ENCODE measurements at places on chromosomes 6 and 20.

DNA sequence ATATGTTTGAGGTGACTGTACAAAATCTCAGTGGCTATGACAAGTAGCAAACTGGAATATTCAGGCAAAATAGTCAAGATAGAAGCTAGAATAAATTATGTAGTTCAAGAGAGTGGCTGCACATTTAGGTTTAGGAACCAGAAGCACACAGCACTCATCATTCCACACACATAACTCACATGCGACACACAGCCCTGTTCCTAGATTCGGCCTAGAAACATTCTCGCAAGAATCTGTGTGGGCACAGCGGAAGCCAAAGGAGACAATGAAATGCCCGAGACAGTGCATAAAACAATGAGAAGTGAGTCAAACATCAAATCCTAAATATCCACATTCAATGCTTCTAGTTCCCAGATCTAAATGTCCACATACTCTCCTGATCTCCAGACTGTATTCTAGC is 9.5 kb upstream of the SUPT3H start:
- DNase-seq, result no peak

GRCh38 chr20:33910529-33911327 is 83.0 kb upstream of the RALY start:
- no peak for DNase-seq

- no peak for DNase-seq
Observed at GRCh38 chr20:18267815-18268214, 20.5 kb upstream of the ZNF133 start.

- DNase-seq, result no peak
Observed at GRCh38 chr6:55659304-55659703, 80.3 kb upstream of the HMGCLL1 start.

- no peak for DNase-seq
Observed at GRCh38 chr6:3415082-3415453, 41.8 kb downstream of the SLC22A23 start.

GRCh38 chr20:14790190-14790589 is 452.8 kb upstream of the FLRT3 start:
- DNase-seq, result no peak

DNA sequence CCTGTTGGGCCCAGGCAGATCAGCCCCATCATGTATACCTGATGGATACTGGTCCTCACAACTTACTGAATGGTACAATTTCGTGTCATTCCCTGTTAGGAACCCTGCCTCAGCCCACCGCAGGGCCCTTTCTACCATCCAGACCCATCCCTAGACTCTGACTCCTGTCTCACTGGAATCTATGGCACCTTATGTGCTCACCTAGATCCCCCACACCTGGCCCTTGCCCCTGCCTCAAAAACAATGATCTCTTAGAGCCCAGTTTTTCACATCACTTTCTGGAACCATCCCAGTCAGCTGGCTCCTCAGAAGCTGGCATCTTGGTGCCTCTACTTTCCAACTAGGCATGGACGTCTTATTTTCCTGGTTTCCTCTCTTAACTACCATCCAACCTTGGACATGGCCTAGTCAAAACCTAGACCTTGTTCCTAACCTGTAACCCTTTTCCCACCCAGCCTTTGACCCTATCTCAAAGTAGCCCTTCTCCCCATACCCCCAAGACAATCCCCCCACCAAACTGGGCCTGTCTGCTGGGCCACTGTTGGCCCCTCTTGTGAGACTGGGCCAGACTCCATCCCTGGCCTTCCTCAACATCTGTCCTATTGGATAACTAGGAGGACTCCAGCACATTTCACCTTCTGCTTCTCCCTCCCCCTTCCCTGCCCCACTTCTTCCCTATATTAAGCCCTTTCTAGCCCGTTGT is 981 bp downstream of the HM13 start:
- DNase-seq, result no peak

- DNase-seq, result no peak
Observed at GRCh38 chr20:45433976-45434375, 18.0 kb downstream of the PIGT start.

- no peak for DNase-seq
Observed at GRCh38 chr20:25586877-25587276, 1.5 kb upstream of the NINL start.

- DNase-seq, result no peak
Observed at GRCh38 chr6:161829291-161829729, 555.4 kb upstream of the AGPAT4 start.

- no peak for DNase-seq
Observed at GRCh38 chr20:34143951-34144350, 31.9 kb upstream of the EIF2S2 start.

DNA sequence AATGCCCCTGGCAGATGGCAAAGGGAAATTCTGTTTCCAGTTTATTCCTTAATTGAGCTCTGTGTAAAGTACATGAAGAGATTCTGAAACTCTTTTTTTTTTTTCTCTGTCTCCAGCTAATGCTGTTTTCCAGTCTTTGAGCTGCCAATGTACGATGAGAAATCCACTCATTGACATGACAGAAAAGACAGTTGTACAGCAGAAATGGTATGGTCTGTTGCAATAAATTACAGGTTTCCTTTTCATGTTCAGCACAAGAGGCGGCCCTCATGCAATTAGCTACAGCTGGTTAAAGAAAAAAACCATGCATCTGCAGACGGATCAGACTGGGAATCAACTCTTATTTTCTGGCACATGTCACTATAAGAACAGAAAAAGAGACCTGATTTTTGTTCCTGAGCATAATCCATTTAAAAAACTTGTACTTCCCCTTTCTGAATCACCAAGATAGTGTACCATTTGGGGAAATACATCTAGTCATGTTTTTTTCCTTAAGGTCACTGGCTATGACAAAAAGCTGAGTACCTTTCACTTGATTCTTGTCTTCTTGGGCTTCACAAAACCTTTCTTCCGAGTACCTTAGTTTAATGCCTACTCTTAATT is 289.8 kb upstream of the PREP start:
- no peak for DNase-seq

DNA sequence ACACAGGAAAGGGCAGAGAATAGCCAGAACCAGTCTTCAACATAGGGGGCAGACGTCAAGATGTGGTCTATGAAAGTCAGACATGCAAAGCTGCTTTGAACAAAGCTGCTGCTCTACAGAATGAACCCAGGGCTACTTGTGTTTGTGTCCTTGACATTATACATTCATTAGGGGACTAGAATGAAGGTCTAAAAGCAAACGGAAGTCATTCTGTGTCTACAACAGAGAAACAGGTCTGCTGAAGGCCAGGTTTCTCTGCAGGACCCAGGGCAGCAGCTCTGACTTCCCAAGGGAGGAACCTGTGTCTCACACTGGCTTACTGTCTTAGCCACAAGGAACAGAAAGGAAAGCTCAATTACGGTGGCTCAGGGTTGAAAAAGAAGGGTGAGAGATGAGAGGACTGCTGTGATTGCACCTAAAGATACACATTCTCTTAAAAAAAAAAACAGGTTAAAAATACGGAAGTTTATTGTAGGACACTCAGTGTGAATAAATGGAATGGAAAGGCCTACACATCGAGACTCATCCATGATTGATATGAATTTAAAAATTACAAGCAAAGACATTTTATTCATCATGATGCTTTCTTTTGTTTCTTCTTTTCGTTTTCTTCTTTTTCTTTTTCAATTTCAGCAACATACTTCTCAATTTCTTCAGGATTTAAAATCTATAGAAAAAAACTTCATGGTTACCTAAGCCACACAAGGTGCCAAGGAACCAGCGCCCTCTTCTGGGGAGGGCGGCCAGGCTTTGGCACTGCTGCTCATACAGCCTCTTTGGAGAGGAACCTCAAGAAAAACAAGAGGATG is 6.7 kb downstream of the PSMA7 start:
- DNase-seq, result peak; percentile 56

All from stimulated activated CD8-positive, alpha-beta memory T cell treated with anti-CD3 and anti-CD28 coated beads, Interleukin-15, amount 100 ng/mL, for 1 hour (primary cell).